ENCODE measurements at places on chromosomes 4 and X.

DNA sequence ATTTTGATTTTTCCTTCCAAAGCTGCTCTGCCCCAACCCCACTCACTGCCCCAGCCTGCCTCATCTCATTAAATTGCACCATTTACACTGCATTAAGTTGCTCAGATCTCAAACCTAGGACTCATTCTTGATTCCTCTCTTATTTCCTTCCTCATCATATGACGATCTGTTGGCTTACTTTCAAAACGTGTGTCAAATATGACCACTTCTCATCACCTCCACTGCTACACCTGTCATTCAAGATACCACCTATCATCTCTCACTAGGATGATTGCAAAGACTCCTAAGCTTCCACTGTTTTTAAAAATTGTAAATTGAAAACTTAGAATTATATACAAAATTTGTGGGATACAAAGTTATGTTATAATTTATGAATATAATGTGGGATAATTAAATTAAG lies 147.1 kb downstream of the DCK start:
- no peak for DNase-seq

DNA sequence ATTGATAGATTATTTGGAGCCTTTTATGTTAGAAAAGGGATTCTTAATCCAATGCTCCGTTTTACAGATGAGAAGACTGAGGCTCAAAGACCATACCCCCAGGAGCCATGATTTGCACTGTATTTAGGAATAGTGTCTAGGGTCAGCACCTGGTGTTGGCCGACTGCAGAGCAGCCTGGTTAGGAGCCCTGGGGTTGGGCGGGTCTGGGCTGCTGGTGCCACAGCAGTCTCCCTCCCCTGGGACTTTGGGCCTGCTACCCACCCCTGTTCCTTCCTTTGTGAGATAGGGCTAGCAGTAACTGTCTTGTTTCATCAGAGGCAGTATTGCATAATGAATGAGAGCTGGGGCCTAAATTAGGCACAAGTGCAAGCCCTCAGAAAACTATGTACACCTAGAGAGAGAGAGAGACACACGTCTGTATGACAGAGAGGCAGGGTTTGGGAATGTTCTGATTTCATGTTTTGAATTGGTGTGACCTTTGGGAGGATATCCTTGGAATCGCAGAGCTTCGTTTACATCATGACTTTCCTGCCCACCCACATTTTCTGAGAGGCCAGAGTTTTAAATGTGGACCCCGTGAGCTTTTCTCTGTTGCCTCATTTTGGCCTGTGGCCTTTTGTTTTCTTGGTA lies 111.7 kb downstream of the PTTG2 start:
- no peak for DNase-seq

GRCh38 chr4:3401436-3402171 lies 40.2 kb upstream of the HGFAC start:
- DNase-seq = no peak

DNA sequence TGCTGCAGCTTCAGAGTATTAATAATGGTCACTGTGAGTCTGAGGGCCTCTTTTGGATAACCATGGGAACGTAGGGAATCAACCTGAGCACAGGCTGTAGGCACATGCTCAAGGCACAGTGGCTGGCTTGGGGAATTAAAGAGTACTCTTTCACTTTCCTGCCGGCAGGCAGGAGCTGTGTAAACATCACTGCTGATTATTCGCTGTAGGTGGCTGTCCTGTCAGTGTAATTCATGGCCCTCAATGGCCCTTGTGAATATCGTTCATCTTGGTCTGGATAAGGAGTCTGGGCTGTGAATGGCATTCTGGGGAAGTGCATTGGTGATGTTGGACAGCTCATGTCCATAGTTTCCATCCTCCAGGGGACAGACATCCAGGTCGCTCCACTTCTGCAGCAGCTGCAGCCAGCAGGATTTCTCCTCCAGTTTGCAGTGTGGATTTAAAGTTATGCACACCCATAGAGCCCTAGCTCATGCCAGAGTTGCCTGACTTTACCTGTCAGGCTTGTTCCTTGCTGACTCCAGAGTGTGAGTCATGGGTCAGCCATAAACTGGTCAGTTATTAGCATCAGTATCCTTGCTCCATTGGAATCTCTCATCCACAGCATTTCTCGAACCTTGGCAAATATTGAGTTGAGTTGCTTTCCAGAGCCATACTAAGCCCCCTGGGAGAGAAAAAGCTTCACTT lies 43.0 kb downstream of the C4orf33 start:
- DNase-seq = no peak

GRCh38 chr4:2800691-2801596 lies 8.1 kb downstream of the SH3BP2 start:
- no peak for DNase-seq

- DNase-seq = no peak
Measured at GRCh38 chr4:143234153-143234552, 49.4 kb downstream of the USP38 start.

DNA sequence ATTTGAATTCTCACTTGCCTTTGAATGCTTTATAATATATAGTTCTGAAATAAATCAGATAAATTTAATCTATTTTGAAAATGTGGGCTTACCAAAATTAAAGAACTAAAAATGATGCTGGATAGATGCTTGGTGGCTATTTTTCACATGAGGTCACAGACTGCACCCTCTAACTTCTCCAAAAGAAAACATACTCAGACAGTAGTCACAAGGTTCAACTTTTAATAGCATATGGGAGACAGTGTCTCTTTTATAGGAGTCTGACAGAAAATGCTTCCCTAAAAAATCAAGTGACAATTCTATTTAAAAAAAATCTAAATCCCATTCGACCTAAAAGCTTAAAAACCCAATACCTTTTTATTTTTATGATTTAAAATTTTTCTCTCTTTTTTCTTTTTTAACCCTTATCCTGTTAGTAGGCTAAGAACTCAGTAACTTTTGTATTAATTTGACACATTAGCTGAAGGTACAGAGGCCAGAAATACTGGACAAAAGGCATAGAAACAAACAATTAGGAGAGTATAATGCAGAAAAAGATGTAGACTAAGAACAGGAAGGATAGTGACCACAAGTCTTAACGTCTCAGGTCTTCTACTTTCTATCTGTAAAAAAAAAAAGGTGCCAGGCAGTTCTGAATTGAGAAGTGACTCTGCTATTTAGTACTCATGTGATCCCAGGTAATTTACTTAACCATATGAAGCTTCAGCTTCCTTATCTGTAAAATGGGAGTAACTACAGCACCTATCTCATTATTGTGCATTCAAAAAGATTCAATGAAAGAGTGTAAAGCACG lies 7.6 kb downstream of the TIGD4 start:
- DNase-seq = no peak

DNA sequence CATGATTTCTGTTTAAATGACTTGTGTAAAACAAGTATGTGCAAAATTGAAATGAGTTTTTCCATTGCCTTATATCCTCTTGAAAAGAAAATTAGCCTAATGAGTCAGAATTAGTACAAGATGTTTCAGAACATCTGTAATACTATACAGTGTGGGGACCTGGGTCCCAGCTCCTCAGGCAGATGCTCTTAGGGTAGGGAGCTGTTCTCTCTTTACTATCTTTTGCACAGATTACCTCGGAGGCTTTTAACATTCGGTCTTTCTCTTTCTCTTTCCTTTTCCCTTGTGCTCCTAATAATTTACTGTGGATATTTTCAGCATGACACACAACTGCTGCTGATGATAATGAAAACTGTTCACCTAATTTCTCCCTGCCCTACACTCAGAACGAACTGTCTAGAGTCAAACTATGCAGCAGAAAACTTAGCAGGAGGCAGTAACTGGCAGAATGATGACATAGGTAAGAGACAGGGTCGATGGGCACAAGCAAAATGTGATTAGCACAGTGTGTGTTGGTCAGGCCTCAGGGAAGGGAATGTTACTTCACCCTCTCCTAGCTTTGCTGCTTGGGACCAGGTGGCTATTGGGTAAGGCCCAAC lies 455.3 kb downstream of the PDHA2 start:
- no peak for DNase-seq

GRCh38 chr4:109195646-109196045 lies 106.8 kb downstream of the COL25A1 start:
- no peak for DNase-seq

GRCh38 chr4:168737806-168738172 lies 240.9 kb downstream of the PALLD start:
- DNase-seq = no peak

GRCh38 chr4:8403976-8404375 lies 36.5 kb downstream of the ACOX3 start:
- DNase-seq = no peak

DNA sequence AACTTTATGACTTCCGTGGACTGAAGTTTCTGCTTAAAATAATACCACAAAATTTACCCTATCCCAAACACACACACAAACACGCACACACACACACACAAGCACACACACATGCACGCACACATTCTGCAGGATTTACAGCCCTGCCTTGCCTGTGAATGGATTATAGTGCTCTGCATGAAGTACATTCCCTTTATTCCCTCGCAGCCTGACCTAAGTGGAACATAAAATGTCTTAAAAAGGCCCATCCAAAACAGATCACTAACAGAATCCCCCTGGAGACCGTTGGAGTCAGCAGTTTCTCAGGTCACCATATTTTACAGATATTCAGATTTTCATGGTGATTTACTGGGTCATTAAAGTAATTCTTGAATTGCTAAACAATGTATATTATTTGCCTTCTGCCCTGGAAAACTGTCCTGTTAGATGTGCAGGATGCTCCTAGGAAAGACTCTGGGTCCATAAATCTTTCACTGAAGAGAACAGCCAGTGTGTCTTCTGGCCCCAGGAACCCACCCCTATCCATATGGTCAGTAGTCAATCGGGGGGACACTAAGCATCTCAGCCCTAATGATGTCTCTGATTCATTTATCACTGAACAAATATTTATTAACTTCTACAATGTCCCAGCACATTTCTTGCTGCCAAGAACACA lies 587.7 kb upstream of the BOD1L1 start:
- no peak for DNase-seq

- DNase-seq = no peak
Measured at GRCh38 chr4:8385106-8385505, 55.4 kb downstream of the ACOX3 start.

GRCh38 chrX:23901060-23901459 lies 6.7 kb downstream of the APOO start:
- no peak for DNase-seq

DNA sequence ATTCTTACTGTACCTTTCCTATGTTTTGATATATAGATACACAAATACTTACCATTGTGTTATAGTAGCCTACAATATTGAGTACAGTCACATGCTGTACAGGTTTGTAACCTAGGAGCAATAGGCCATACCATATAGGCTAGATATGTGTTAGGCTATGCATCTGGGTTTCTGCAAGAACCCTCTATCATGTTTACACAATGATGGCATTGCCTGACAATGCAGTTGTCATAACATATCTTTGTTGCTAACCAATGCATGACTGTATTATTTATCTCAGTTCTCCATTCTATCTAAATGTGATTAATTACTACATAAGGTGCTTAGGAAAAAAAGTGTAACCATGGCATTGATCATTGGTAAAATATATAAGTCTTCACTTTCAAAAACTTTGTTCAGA lies 10.0 kb upstream of the SPCS3 start:
- no peak for DNase-seq

GRCh38 chr4:151858356-151858755 lies 97.5 kb upstream of the GATB start:
- DNase-seq = no peak

DNA sequence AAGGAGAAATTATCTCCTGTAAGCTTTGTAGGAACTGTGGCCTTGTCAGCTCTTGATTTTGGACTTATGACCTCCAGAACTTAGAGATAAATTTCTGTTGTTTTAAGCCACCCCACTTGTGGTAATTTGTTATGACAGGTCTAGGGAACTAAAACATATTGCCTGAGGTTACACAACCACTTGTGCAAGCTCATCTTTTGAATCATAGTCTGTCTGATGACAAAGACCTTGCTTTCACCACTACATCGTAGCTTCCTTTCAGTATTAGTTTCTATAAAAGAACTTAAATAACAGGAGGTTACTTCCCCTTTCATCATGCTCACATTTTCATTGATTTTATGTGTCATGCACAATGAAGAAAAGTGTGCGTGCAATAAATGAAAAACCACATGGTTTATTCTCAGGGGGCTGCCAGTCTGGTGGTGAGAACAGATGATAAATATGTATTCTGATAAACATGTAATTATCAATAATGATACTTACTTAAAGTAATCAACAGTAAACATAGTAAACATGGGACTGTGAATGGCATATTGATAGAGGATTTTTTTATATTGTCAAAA lies 690.0 kb upstream of the HS3ST1 start:
- no peak for DNase-seq

- DNase-seq = no peak
Measured at GRCh38 chr4:81060587-81061343, 30.3 kb downstream of the BMP3 start.

DNA sequence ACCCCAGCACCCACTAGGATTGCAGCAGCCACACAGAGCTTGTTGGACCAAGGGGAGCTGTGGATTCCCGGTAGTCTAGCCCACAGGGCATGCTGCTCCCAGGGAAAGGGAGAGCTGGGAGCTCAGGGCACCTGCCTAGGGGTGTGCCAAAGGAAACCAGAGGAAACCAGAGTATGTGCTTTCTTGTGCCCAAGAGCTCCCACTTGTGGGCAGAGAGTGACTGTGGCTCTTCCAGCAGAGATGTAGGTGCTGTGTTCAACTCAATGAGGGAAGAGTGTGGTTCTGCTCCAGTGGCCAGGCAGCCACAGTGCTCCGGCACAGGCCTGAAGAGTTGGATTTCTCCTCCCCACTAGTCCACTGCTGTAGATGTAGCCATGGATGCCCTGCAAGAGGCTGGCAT lies 1050.0 kb upstream of the INTU start:
- DNase-seq = no peak

- no peak for DNase-seq
Measured at GRCh38 chr4:156976147-156976546, 4.5 kb upstream of the PDGFC start.

Measured in activated CD4-positive, alpha-beta T cell treated with anti-CD3 and anti-CD28 coated beads for 24 hours (primary cell).